SJCRH30 (cell line): ENCODE measurements at places on chromosomes 1 and 21.

GRCh38 chr1:153678519-153679336, at the start of gene NPR1:
TSS of gene NPR1 (plus strand) at chr1:153678688. CDS start at chr1:153679109, 421 bp downstream.
- no peak for DNase-seq

GRCh38 chr1:175839779-175840669, 96.6 kb upstream of the TNR start:
- no peak for DNase-seq

DNA sequence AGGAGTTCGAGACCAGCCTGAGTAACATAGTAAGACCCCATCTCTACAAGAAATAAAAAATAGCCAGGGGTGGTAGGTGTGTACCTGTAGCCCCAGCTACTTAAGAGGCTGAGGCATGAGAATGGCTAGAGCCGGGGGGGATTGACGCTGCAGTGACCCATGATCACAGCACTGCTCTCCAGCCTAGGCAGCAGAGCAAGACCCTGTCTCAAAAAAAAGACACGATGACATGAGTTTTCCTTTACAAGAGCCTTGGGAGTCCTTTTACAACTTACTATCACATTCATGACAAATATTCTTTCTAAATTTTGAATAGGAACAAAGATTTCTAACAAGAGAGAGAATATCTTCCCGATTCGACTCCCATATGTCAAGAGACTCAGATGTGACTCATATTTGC, 3.3 kb upstream of the BRWD1 start:
- DNase-seq: no peak

DNA sequence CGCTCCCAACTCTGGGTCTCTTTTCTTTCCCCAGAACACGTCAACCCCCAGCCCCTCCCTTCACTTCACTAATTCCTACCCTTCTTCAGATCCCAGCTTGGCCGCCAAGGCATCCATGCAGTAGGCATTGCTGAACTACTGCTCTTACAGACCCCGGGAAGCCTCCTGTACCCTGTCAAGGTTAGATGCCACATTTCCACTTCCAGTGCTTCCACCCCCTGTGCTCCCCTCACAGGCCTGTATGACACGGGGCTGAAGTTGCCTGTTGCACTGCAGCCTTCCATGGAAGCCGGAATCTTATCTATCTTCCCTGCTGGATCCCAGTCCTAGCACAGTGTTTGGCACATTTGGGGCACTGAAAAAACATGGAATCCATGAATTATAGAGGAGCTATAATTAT, 99.0 kb upstream of the SOD1 start:
- no peak for DNase-seq

- peak; percentile 65 for DNase-seq
These were observed 33.2 kb upstream of the BTG2 start for GRCh38 chr1:203271962-203272632.

DNA sequence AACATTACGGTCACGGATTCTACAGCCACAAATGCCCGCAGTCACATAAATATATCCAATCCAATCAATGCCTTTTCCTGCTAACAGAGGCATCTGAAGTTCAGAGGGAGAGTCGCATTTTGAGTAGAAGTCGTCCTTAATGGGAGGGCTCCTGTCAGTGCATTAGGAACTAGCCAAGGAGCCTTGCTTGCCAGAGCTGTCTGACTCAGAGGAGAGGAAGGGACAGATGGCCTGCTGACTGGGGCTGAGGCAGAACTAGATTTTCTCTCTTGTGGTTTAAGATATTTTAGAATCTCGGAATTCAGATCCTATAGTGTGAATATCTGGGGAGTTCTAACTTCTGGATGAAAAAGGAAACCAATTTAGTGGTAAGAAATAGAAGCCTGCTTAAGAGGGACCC, 10.6 kb downstream of the XKR8 start:
- no peak for DNase-seq

DNA sequence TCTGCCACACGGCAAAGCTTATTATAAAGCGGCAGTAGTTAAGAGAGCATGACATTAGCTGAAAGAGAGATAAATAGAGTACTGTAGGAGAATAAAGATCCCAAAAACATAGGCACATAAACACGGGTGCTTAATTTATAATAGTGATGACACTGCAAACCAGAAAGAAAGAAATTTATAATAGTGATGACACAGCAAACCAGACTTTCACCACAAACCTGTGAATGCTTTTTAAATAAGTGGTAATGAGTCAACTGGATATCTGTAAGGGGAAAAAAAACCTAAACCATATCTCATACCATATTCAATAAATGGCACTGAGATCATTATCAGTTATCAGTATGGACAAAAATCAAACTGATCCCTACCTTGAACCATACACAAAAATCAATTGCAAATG, 25.5 kb downstream of the USP1 start:
- DNase-seq: no peak

- DNase-seq: no peak
These were observed 28.5 kb downstream of the LRRC8B start for GRCh38 chr1:89553157-89553556.

DNA sequence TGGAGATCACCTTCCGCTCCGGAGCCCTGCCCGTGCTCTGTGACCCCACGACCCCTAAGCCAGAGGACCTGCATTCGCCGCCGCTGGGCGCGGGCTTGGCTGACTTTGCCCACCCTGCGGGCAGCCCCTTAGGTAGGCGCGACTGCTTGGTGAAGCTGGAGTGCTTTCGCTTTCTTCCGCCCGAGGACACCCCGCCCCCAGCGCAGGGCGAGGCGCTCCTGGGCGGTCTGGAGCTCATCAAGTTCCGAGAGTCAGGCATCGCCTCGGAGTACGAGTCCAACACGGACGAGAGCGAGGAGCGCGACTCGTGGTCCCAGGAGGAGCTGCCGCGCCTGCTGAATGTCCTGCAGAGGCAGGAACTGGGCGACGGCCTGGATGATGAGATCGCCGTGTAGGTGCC, 9.6 kb downstream of the SPATA46 start:
- no peak for DNase-seq

GRCh38 chr1:26277719-26278118, 2.2 kb upstream of the SH3BGRL3 start:
- peak; percentile 40 for DNase-seq

DNA sequence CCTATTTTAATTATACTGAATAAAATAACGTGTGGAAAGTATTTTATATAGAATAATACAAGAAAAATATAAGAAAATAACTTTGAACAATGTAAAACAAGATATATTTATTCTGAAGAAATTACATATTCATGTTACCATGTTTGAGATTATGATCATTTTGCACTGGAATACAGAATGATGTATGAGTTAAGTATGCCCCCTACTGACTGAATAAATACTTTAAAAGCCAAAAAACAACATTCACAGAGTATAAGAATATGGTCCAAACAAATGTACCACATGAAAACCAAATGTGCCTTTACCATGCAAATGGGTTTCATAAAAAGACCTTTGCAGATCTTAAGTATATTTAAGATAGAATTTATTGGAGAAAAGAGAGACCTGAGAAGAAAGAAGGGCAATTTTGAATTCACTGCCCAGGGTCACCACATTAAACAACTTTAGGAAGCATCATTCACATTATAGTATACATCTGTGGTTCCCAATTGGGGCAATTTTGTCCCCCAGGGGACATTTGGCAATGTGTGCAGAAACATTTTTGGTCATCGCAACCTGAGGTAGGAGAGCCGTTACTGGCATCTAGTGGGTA, 136.6 kb upstream of the GFI1 start:
- peak; percentile 42 for DNase-seq

DNA sequence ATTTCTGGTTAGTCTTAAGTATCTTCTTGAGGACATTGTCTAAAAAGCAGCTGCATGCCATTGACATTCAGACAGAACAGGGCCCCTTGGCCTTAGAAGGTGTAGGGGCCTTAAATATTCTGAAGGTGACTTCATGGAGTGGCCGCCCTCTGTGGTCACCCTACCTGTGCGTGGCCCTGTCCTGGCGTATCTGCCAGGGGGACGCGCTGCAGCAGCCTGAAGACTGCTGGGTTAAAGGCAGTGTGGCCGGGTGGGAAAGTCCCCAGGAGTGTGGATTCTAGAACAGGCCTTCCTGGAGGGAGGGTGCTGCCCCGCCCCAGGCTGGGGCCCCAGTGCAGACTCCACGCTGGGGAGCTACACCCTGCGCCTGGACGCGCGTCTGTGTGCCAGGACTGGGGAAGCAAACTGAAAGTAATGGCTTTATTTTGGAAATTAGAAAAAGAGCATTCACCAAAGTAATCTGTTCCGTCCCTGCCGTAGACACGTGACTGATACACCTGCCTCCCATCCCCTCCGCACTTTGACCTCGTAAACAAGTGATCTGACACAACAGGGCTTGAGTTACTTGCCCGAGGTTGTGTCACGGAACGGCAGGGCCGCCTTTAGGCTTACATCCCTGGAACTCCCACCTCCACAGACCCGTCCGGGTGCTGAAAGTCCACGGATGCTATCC, 1.8 kb downstream of the AGPAT3 start:
- peak; percentile 10 for DNase-seq

DNA sequence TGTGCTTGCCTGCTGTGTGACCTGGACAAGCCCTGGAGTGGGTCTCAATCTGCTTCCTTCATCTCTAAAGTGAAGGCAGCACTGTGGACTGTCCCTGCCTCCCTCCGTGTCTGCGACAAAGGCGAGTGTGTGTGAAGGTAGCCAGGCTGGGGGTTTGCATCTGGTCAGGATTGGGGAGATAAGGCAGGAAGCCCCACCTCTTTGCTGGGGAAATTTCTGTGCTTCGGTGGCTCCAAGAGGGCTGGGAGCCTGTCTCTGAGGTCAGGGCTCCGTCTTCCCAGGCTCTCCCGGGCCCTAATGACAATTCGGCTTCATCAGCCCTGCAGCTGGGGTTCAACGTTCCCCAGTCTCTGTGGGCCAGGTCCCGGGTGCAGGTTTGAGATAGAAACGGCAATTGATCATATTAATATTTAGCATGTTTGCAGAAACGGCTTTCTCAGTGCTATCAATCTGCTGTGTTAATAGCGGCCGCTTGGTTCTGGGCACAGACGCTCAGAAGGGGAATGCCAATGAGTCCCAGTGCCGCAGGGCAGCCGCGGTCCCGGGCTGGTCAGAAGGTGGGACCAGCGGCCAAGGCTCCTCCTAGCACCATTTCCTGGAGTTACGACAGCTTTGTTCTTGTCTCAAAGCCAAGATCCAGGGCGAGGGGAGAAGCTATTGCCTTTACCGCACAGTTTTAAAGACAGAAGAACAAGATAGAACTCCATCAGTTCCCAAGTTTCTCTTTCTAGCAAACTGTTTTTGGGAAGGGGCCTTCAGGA, 105.7 kb downstream of the PRDM16 start:
- no peak for DNase-seq

DNA sequence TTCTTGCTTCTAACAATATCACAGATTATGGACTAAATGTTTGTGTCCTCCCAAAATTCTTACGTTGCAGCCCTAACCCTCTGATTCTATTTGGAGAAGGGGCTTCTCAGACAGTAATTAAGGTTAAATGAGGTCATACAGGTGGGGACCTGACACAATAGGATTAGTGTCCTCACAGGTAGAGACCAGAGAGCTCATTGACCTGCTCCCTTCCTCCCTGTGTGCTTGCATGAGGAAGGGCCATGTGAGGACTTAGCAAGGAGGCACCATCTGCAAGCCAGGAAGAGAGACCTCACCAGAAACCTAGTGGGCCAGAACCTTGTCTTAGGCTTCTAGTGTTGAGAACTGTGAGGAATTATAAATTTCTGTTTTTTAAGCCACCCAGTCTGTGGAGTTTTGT, 322.6 kb downstream of the SMYD3 start:
- DNase-seq: no peak

DNA sequence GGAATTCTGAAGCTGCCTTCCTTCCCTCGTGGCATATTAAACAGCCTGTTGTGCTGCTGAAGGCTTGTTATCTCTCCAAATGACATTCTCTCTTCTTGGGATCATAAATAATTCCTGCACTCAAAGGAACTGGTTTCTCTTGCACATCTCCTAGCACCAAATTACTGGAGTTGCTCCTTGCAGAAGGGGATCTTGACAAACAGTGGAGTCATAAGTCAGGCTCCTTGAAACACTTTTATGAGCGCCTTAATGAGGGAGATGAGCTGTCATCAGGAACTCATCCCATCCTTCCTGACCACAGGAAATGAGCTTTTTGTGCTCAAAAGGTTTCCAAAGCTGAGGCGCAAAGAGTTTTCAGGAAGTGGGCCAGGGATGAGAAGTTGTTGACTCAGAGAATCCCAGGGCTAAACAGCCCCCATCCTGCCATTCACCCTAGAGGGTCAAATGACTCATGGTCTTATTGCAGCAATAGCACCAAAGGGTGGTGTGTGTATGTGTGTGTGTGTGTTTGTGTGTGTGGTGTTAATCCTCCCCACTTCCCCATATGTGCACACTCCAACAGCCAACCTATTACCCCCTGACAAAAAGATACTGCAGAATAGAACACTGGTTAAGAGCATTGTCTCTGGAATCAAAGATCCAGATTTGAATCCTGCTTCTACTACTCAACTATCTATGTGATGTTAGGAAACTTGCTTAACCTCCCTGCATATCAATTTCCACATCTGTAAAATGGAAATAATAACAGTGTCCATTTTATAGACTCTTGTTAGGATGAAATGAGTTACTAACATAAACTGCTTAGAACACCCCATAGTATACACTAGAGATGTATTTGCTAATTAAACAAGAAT, 2.8 kb upstream of the PHC2 start:
- peak; percentile 65 for DNase-seq

GRCh38 chr21:41211060-41211805, 43.3 kb downstream of the BACE2 start:
- no peak for DNase-seq

GRCh38 chr1:7303554-7304317, 467.4 kb upstream of the VAMP3 start:
- DNase-seq: no peak

- DNase-seq: no peak
These were observed 597.6 kb downstream of the LMO4 start for GRCh38 chr1:87926131-87926830.

DNA sequence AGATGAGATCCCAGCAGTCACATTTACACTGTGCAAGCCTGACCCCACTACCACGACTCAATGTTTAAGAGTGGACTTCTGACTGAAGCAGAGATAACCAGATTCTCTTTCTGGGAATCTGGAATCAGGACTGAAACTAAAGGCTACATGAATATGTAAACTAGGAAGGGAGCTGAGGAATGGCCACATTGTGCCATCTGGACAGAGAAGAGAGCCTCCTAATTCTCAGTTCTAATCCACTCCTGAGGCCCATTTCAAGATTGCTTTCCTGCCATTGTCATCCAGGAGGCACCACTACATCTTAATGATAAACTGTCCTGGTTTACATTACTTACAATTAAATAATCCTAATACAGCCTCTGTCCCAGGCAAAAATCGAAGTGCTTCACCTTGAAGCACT, 6.5 kb downstream of the PAXBP1 start:
- DNase-seq: no peak

DNA sequence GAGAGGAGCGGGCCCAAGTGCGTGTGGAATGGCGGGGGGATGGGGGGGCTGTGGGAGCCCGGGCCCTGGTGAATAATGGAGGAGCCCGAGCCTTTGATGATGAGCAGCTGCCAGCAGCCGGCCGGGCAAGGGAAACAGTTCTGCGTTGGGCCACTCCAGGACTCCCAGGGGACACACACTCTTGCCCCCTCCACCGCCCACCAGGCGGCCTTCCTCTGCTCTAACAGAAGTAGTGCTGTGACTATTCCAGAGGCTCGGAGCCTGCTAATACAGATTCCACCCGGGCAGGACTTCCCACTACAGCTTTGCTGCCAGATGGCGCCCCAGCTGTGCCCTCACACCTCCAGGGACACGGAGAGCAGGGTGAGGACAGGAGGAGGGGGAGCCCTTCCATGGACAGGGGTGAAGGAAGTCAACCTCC, 48.2 kb upstream of the LRP8 start:
- DNase-seq: peak; percentile 77

GRCh38 chr1:46002551-46003150, 129.8 kb downstream of the PIK3R3 start:
- no peak for DNase-seq

GRCh38 chr1:159959451-159959850, 5.4 kb upstream of the SLAMF9 start:
- no peak for DNase-seq
